Common myeloid progenitor, CD34-positive (primary cell): ENCODE measurements at places on chromosomes 13 and 19.

DNA sequence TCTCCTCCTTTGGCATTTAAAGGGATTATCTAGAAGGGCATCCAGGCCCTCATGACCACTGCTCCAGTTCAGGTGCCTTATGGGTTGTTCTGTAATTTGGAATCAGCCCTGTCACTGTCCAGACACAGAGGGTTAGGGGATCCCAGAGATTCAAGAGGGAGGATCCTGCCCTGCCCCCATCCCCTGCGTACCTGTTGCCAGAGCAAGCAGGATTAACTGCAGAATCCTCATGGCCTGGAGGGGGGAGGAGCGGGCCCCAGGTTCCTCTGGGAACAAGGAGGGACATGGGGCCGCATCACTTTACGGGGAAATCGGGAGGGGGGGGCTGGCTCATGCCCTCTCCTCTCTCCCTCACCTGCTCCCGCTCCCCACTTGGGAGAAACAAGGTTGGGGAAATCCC lies 1.0 kb downstream of the KLK11 start:
- no peak for DNase-seq
- peaks cover 7% of the 10 kb centered on the region for H3K27me3 ChIP-seq
- H3K27ac ChIP-seq, result no peak overlapping the region
- H3K36me3 ChIP-seq, result no peaks in the 10 kb centered on the region
- H3K4me1 ChIP-seq, result no peaks in the 10 kb centered on the region

GRCh38 chr13:27638521-27638920 lies 16.8 kb downstream of the POLR1D start:
- H3K4me1 ChIP-seq, result peaks cover 15% of the 10 kb centered on the region
- H3K27ac ChIP-seq, result no peak overlapping the region
- no peak overlapping the region for H3K4me3 ChIP-seq
- peaks cover 8% of the 10 kb centered on the region for H3K36me3 ChIP-seq

GRCh38 chr19:3304871-3305423 lies 61.4 kb upstream of the NFIC start:
- H3K4me3 ChIP-seq, result no peak overlapping the region
- no peaks in the 10 kb centered on the region for H3K36me3 ChIP-seq
- no peak overlapping the region for H3K27ac ChIP-seq
- peaks cover 18% of the 10 kb centered on the region for H3K27me3 ChIP-seq

DNA sequence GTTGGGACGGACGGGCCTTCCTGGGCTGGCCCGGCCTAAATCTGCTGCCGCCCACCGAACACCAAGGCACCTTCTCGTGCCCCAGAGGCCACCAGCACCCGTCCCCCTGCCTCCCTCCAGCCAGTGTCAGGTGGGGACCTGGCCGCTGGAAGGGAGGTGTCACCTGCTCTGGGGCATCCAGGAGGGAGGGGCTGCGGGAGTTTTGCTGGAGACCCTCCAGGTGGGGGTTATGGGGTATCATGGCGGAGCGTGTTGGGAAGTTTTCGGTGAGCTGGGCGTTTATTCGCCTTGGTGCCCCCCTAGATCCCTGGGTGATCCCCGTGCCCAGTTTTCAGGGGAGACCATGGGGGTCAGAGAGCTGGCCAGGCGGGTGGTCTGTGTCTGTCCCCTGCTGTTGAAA lies 9.7 kb downstream of the CSNK1G2 start:
- no peaks in the 10 kb centered on the region for H3K4me1 ChIP-seq
- peaks cover 17% of the 10 kb centered on the region for H3K36me3 ChIP-seq
- H3K27ac ChIP-seq, result no peak overlapping the region
- H3K27me3 ChIP-seq, result no peaks in the 10 kb centered on the region
- no peak overlapping the region for H3K4me3 ChIP-seq

DNA sequence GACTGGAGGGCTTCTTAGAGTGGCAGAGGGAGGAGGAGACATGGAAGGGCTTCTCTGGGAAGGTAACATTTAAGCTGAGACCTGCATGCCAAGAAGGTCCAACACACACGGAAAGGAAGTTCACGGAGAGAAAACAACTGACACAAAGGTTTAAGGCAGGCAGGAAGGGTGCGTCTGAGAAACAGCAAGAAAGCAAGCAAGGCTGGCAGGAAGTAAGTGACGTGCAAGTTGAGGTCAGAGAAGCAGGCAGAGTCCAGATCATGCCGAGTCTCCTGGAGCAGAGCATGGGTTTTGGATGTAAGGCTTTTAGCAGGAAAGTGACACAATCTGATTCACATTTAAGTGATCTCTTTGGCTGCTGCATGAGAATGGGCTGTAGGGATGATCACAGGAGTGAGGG lies 60.5 kb downstream of the ATP7B start:
- no peak for DNase-seq
- H3K4me1 ChIP-seq, result no peaks in the 10 kb centered on the region
- H3K27me3 ChIP-seq, result no peaks in the 10 kb centered on the region
- no peak overlapping the region for H3K4me3 ChIP-seq
